Fibroblast of skin of right biceps (primary cell): ENCODE measurements at places on chromosomes 16 and 17.

DNA sequence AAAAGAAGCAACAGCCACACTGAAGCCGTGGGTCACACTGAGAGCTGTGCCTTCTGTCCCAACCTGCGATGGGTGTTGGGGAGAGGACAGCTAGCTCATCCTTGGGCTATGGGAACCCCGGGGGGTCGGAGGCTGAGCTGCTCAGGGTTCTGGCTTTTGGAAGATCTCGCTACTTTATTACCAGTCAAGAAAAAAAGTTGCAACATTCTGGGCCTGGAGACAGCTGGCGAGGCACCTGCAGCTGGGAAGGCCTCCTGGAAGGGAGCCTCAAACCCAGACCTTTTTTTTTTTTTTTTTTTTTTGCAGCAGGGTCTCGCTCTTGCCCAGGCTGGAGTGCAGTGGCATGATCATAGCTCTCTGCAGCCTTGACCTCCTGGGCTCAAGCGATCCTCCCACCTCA is 24.9 kb downstream of the TPSD1 start:
- no peak for DNase-seq

GRCh38 chr16:83402160-83402814 is 405.5 kb upstream of the HSBP1 start:
- peak; percentile 66 for DNase-seq

DNA sequence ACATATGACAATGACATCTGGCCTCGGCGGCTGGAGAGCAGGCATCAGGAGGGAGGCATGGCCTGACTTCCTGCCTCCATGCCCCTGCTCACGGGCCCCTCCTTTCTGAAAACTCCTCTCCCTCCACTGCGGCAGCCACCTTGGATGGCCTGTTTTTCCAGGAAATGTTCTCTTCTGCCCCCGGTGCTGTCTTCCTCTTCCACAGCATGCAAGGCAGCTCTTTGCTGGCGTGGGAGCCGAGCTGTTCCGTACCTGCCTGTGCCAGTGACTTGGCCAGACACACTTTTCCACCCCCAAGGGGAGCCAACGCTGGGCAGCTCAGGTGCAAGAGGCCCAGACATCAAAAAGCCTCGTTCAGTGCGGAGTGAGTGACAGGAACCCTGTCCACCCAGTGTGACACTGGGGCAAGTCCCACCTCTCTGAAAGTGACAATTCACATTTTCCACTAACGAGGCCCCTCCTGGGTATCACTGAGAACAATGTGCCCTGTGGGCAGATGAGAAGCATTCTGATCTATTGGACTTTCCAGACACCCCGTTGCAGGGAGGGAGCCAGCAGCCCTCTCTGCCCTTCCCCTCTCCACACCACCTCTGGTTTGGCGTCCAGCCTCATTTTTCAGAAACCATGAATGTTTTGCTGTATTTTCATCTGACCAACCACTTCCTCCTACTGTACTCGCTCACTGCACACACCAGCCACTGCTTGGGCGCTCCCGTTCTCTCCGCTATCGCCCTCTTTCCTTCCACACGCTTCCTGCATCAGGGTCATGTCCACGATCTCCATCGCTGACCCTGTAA is 31.2 kb downstream of the NSMCE1 start:
- peak; percentile 17 for DNase-seq

DNA sequence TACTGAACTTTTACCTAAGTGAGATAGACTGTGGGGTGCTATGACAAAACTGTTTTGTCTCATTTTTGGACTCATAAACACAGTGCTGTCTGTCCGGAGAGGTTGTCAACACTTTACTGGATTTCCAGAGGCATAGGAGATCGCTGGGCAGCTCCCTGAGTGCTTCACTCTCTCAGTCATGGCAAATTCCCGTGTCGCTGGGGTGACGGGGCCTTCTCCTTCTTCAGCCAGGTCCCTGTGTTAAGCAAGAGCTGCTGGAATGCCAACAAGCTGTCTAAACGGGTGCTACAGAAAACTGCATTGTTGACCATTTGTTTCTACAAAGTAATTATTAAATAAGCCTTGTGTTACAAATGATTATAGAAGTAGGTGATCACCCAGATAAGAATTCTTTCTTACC is 141.6 kb downstream of the DNAH9 start:
- DNase-seq = no peak

GRCh38 chr17:65707780-65708179 is 146.3 kb upstream of the AXIN2 start:
- no peak for DNase-seq

DNA sequence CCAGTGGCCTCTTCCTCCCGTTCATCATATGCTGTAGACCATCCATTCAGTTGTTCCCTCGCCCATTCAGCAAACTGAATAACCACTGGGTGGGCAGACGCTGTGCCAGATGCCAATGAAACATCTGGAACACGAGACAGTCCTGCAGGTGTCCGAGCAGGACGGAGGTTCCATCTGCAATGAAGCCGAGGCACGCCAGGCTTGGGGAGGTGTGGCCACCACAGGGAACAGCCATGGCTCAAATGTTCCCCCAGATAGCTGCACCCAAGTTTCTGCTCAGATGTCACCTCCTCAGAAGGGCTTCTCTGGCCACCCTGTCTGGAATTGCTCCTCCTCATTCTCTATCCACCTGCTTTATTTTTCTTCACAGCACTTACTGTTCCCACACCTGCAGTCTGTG is 30.5 kb downstream of the UBE2O start:
- DNase-seq = no peak

DNA sequence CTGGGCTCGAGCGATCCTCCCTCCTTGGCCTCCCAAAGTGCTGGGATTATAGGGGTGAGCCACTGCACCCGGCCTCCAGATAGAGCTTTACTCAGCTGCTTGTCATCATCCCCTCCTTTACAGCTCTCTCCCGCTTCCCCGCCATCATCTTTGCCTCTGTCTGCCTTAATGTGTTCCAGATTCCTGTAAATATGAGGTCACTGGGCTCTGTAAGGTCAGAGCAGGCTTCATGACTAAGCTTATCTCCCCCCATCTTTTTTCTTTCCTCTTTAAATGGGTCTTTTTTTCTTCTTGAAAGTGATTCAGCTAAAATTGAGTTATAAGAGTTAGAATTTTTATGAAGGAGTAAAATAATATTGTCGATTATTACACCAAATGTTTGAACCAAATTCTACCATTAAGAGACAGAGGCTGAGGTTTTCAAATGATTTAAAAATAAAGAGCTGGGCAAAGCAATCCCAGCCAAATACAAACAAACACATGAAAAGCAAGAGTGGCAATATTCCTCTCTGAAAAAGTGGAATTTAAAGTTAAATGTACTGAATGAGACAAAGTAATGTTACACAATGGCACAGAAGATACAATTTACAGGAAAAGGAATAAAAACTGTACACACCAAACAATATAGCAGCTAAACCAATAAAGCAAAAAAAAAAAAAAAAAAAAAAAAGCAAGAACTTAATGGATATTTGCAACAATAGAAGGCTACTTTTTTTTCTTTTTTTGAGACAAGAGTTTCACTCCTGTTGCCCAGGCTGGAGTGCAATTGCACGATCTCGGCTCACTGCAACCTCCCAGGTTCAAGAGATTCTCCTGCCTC is 62.1 kb downstream of the CRISPLD2 start:
- peak; percentile 97 for DNase-seq

DNA sequence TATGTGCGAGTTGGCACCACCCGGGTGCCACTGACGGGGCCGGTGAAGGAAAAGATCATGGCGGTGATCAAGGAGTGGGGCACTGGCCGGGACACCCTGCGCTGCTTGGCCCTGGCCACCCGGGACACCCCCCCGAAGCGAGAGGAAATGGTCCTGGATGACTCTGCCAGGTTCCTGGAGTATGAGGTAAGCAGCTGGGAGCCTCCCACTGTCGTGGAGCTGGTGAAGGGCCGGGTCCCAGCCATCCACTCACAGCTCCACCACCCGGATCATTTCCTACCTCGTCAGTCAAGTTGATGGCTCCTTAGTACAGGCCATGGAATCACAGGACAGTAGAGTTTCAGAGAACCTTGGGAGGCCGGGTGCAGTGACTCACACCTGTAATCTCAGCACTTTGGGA is 20.0 kb downstream of the ATP2A1 start:
- DNase-seq = no peak

DNA sequence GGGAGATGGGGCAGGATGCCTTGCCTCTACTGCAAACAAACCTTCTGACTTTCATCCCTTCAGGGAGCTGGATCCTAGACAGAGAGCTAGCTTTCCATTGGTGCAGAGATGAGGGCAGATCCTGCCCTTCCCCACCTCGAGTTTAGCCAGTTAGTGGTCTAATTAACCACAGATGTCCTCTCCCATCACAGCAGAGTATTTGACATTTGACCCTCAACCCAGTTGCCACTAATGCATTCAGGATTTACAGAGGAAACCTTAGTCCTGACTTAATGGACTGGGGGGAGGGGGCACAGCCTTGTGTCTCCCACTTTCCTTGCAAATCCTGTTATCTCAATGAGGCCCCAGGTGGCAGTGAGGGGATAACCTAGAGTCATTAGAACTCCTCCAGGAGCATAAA is 10.2 kb downstream of the PIP4K2B start:
- peak; percentile 11 for DNase-seq

GRCh38 chr17:13874817-13875216 is 194.5 kb upstream of the COX10 start:
- DNase-seq = no peak

DNA sequence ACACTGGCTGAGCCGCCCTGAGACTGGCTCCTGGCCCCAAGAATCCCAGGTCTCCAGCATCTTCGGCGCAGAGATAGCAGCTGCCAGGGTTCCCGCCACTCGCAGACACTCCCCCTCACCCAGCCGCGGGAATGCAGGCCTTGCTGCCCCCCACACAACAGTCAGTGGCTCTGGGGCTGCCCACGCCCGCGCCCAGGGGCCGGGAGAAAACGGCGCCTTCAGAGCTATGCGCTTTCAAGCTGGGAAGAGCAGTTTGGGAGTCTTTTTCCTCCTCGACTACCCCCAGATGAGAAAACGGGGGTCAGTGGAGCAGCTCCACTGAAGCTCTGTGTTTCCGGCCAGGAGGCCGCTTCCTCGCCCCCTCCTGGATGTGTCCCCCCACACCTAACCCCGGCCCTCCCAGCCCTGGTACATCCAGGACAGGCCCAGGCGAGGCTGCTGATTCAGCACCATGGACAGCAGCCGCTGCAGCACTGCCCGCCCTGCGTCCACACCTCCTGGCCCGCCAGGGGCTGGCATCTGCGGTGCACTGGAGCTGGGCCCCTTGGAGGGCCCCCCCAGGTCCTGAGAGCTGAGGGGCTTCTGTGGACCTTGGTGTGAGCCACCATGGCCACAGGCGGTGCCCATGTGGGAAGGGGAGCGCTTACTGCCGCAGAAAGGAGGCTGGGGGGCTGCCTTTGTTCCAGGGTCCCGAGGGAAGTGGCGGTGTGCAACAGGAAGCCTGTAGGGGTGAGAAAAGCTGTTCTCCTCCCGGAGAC is 35.7 kb downstream of the CACNA1H start:
- DNase-seq = peak; percentile 25

DNA sequence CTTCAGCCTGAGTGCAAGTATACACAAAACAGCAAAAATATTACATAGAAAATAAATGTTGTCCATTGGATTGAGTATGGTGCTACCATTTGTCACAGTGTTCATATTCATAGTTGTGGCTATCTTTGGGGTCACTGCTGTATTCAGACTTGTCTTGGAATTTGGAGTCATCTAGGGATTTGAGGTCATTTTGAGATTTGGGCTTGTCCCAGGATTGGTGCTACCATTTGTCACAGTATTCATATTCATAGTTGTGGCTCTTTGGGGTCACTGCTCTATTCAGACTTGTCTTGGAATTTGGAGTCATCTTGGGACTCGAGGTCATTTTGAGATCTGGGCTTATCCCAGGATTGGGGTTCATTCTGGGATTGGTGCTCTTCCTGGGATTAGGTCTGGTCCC is 24.8 kb downstream of the OMG start:
- DNase-seq = no peak

- DNase-seq = no peak
These were observed 808 bp upstream of the BAHCC1 start for GRCh38 chr17:81394377-81394920.

- no peak for DNase-seq
These were observed 121.5 kb downstream of the PRKCB start for GRCh38 chr16:23957287-23957686.

GRCh38 chr17:76196675-76197074 is 43.6 kb downstream of the RNF157 start:
- no peak for DNase-seq

DNA sequence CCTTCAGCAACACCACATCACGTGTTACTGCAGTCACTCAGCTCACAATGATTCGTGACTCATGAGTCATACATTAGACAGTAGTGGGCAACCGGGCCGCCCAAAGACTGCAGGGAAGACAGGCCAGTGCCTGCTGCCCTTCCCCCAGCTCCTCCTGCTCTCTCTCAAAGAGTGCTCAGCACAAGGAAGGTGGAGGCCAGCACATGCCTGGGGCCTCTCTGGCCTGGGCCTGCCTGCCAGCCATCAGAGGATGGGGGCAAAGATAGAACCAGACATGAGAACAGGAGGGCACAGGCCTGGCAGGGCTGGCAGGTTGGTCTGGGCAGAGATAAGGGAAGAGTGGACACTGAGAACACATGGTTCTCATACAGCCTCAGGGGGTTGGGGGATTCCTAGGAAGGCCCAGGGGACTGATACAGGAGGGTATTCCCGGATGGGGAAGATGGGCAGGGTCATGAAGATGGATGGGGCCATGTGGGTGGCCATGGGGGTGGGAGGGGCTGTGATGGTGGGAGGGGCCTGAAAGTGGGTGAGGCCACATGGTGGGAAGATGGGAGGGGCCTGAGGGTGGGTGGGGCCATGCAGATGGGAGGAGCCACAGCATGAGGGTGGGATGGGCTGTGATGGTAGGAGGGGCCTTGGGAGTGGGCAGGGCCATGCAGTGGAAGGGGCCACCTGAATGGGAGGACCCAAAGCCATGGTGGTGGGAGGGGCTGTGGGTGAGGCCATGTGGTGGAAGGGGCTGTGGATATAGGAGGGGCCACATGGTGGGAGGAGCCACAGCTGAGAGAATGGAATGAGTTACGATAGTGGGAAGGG is 29.0 kb downstream of the KATNB1 start:
- DNase-seq = peak; percentile 90

DNA sequence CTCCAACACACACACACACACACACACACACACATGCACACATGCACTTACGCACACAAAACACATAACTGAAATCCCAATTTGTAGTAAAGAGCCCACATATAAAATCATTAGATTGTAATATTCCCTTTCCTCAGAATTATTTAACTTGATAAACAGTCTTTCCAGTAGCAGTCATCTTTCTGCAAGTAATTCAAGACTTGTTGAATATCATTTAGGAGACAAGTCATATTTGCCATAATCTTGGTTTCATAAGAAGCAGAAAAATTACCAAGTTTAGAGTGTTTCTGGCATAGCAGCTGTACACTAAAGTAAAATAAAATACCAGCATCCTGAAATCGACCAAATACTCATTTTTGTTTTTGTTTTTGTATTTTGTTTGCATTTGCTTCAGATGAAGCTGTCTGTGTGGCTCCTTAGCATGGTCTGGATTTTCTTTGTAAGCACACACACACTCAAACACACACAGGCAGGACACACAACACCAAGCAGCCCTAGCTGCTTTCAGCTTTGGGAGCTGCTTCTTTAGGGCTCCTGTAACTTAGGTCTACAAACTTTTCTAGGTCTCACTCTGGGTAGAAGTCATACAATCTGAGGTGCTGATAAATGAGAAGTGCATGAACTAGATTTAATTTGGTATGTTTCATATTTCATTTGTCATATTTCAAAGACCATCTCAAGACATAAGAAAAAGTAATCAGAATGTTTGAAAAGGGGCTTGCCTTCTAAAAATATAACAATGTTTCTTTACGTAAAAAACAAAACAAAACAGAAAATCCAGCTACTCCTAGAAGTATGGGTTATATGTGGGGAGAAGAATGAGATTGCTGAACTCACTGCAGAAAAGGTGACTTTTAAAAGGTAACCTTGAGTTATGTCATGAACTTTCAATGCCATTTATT is 3.0 kb downstream of the SALL1 start:
- DNase-seq = no peak
